ENCODE measurements at places on chromosomes 4 and X.

- DNase-seq, result no peak
Observed at GRCh38 chr4:177574446-177574845, 132.2 kb upstream of the AGA start.

GRCh38 chr4:56195025-56195424, 192.3 kb downstream of the AASDH start:
- DNase-seq, result no peak

GRCh38 chrX:73728602-73729001, 165.6 kb downstream of the CHIC1 start:
- DNase-seq, result no peak

- DNase-seq, result no peak
Observed at GRCh38 chr4:185723631-185724260, 88.2 kb downstream of the SORBS2 start.

DNA sequence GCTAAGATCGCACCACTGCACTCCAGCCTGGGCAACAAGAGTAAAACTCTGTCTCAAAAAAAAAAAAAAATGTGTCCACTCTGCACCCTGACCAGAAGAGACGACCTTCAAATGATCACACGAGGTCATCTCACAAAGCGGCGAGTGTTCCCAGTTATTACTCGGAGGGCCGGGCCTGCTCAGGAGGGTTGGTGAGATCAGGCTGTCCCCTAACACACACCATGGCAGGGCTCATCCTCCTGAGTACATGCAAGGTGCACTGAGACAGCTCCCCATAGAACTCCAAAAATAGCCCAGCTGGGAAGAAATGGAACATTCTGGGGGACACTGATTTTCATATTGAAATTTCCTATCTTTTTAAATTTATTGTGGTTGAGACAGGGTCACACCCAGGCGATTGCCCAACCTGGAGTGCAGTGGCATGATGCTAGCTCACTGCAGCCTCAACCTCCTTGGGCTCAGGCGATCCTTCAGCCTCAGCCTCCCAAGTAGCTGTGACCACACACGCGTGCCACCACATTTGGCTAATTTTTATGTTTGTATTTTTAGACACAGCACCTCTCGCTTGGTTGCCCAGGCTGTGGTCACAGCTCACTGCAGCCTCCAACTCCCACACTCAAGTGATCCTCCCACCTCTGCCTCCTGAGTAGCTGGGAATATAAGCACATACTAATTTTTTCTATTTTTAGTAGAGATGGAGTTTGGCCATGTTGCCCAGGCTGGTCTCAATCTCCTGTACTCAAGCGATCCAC, 51.5 kb downstream of the DHRSX start:
- DNase-seq, result no peak

Data from upper lobe of left lung (tissue), 6 donors.